Bronchial smooth muscle cell (primary cell): ENCODE measurements at places on chromosomes 3 and 15. TPM values are rescaled to one million over a fixed set of nuclear protein-coding genes. Genes with fewer than 3 reads are reported as not detected.

LHFPL4 gene
- under 0.01 TPM in 2 replicates for total RNA-seq

CHST13 gene
- not detected in 2 replicates for total RNA-seq

BDH1 gene
- total RNA-seq: 1.4 and 2.0 TPM in 2 replicates

RAD51 gene
- 1.4 TPM in 2 replicates for total RNA-seq

ITIH3 gene
- not detected in 2 replicates for total RNA-seq

SPINK8 gene
- total RNA-seq: not detected in 2 replicates

AGBL1 gene
- total RNA-seq: not detected in 2 replicates

MME gene
- total RNA-seq: 77.8 and 81.5 TPM in 2 replicates

CFAP100 gene
- total RNA-seq: not detected in 2 replicates

GPR176 gene
- 37.4 and 58.8 TPM in 2 replicates for total RNA-seq

GOLGA8N gene
- 4.3 and 4.5 TPM in 2 replicates for total RNA-seq

PRR23E gene
- not detected in 2 replicates for total RNA-seq

RTP4 gene
- 3.0 and 4.1 TPM in 2 replicates for total RNA-seq
